Osteocyte (in vitro differentiated cells): ENCODE measurements at places on chromosomes 3 and 15. TPM values are rescaled to one million over a fixed set of nuclear protein-coding genes. Genes with fewer than 3 reads are reported as not detected.

The RNF13 gene
- 45.1 and 61.4 TPM in 2 replicates for total RNA-seq

The ADGRG7 gene
- total RNA-seq = not detected in 2 replicates

The P2RY14 gene
- not detected in 2 replicates for total RNA-seq

GRCh38 chr15:63615935-63616334 is 18.7 kb downstream of the FBXL22 start:
- no peak for DNase-seq
- H3K4me1 ChIP-seq = peaks cover 8% of the 10 kb centered on the region
- H3K36me3 ChIP-seq = peaks cover 29% of the 10 kb centered on the region
- no peak overlapping the region for H3K4me3 ChIP-seq
- no peak overlapping the region for H3K27ac ChIP-seq
- H3K27me3 ChIP-seq = no peaks in the 10 kb centered on the region

DNA sequence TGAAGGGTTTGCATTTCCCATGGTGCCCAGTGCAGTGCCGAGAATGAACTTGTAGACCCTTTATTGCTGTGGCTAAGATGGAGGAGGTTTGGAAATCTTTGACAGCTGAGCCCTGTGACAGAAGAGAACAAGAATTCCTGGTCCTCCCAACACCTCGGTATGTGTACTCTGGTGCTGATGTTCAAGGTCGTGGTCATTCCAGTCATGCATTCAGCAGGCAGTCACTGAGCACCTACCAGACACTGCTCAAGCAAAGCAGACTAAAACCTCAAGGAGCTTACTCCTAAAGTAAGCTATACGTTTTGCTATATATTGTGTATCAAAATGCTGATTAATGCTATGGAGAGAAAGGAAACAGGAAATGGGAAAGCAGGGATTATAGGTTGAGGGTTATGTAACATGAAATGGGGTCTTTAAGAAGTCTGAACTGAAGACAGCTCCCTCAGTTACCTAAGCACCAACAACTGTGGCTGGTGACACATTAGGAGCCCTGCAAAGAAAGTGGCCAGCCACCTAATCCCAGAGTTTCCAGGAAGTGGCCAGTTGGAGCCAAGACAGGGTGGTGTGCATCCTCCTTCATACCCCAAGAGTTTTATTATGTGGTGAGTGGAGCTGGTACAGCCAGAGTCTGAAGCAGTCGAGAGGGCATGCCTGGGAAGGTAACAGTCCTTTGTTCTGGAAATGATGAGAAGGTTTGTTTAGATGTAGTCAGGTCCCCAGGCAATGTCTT is 65.0 kb downstream of the CCNL1 start:
- no peaks in the 10 kb centered on the region for H3K27me3 ChIP-seq
- no peak overlapping the region for H3K27ac ChIP-seq
- H3K36me3 ChIP-seq = no peaks in the 10 kb centered on the region
- no peak for DNase-seq
- H3K4me1 ChIP-seq = peaks cover 7% of the 10 kb centered on the region
- H3K4me3 ChIP-seq = no peak overlapping the region

DNA sequence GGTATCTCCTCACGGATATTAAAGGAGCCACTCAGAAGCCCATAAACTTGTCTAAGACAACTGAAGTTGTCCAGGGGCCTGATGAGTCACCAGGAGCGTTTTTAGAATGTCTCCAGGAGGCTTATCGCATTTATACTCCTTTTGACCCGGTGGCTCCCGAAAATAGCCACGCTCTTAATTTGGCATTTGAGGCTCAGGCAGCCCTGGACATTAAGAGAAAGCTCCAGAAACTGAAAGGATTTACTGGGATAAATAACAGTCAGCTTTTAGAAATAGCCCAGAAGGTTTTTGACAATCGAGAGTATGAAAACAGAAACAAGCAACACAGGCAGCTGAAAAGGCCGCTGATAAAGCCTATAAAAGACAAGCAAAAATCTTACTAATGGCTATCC is 4.1 kb downstream of the DET1 start:
- no peaks in the 10 kb centered on the region for H3K27me3 ChIP-seq
- H3K4me3 ChIP-seq = no peak overlapping the region
- H3K4me1 ChIP-seq = peaks cover 10% of the 10 kb centered on the region
- no peak for DNase-seq
- H3K27ac ChIP-seq = no peak overlapping the region

- no peaks in the 10 kb centered on the region for H3K27me3 ChIP-seq
- no peak overlapping the region for H3K27ac ChIP-seq
- H3K36me3 ChIP-seq = no peaks in the 10 kb centered on the region
- peaks cover 15% of the 10 kb centered on the region for H3K4me1 ChIP-seq
These were observed 250.7 kb upstream of the TBL1XR1 start for GRCh38 chr3:177447938-177448337.

- H3K27me3 ChIP-seq = no peaks in the 10 kb centered on the region
- H3K27ac ChIP-seq = no peak overlapping the region
- H3K36me3 ChIP-seq = no peaks in the 10 kb centered on the region
- no peak overlapping the region for H3K4me3 ChIP-seq
These were observed 152.4 kb downstream of the AGBL1 start for GRCh38 chr15:86231864-86232721.

The IL17RB gene
- 0.24 and 0.54 TPM in 2 replicates for total RNA-seq

The MLH1 gene
- 31.2 and 35.6 TPM in 2 replicates for total RNA-seq

DNA sequence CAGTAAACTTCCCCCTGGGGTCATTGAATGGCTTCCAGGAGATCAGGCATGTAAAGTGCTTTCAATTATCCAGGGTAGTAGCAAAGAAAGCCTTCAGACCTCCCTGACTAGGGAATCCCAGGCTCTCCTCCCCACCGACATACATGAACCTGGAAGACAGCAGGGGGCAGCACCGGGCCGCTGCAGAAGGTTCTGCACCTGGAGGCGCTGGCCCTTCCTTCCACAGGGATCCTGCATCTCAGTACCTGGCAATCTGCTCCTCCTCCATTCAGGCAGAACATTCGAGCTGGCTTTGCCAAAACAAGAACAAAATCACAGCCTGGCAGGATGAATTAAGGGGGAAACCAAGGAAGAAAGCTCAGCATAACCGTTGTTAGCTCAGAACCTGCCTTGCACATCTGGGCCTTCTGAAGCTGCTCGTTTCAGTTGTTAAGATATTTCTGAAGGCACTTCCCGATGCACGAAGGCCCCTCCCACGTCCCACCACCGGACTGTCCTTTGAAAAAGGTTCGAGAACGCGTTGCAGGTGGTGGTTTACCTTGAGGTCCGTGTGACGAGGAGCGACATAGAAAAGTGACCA is 237.7 kb downstream of the SLCO3A1 start:
- peaks cover 12% of the 10 kb centered on the region for H3K27me3 ChIP-seq
- DNase-seq = no peak
- no peak overlapping the region for H3K27ac ChIP-seq
- H3K4me1 ChIP-seq = no peaks in the 10 kb centered on the region
- no peaks in the 10 kb centered on the region for H3K36me3 ChIP-seq

- no peak for DNase-seq
- peaks cover 19% of the 10 kb centered on the region for H3K4me1 ChIP-seq
- H3K27ac ChIP-seq = peak overlapping the region; percentile 3
These were observed 110.3 kb downstream of the CYP19A1 start for GRCh38 chr15:51227940-51228732.

The JMJD7 gene
- total RNA-seq = 9.1 and 14.0 TPM in 2 replicates

- H3K4me3 ChIP-seq = no peak overlapping the region
- peaks cover 25% of the 10 kb centered on the region for H3K27me3 ChIP-seq
- DNase-seq = no peak
- no peaks in the 10 kb centered on the region for H3K36me3 ChIP-seq
These were observed 28.0 kb upstream of the CCDC174 start for GRCh38 chr3:14623569-14624051.

DNA sequence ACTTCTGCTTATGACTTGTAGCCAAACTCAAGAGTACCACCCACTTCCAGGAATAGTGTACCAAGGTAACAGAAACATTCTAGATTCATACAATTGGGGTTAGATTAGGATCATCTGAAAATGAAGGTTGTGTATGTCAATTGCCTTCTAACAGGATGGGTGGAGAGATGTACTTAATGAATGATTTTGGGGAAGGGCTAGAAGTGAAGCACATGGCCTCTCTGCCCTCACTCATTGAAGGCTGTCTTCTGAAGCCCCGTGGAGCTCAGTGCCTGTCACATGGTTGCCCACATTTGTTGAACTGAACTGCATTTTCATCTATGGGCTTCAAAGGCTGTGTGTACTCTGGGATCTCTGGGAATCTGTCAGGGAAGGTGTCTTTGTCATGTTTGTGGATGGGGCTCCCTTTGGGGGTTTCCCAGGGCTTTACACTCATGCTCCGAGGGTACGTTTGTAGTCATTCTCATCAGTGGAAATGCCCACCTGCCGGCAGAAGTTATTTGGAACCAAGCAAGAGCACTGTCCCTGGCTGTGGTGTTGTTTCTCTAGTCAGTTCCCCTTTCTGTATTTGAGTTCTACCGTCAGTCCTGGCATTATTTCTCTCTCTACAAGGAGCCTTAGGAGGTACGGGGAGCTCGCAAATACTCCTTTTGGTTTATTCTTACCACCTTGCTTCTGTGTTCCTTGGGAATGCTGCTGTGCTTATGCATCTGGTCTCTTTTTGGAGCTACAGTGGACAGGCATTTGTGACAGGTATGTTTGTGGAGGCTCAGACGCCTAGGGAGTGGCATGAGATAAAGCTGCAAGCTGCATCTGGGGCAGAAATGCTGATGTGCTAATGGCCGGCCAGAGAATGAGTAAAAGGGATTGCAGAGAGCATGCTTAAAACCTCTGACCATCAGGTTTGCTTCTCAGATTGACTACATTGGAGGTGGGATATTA is 22.4 kb downstream of the CD86 start:
- no peak for DNase-seq
- no peak overlapping the region for H3K27ac ChIP-seq
- H3K4me1 ChIP-seq = no peaks in the 10 kb centered on the region
- H3K27me3 ChIP-seq = no peaks in the 10 kb centered on the region

DNA sequence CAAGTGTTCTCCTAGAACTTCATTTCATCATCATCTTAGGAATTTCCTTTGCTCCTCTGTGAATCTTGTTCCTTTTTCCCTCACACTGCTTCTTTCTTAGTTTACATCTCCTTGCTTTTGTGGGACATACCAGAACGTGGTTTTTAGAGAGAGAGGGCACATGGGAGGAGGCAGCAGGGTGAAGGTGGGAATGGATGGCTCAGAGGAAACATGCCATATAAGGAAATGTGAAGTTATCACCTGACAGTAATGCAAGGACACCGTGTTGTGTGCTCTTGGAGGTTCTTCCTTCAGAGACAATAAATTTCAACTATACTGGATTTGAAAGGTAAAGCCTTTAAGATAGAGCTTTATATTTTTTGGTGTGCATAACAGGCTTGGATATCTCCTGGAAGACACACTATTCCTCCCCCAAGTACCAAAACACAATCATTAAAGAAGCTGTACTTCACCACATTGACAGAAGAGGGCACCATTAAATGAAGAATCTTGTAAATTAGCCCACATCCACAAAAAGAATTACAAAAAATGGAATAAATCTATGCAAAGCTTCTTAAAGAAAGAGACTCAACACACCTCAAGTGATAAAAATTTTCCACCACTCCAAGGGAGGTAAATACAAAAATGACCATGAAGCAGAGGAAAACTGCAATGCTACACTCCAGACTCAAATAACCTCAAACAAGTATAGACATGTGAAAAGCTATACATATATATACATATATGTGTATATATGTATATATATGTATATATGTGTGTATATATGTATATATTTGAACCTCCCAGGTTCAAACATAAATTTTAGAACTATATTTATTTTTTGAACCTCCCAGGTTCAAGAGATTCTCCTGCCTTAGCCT is 26.1 kb downstream of the RPL39L start:
- peaks cover 2% of the 10 kb centered on the region for H3K36me3 ChIP-seq
- no peak overlapping the region for H3K27ac ChIP-seq
- H3K4me3 ChIP-seq = no peak overlapping the region
- no peaks in the 10 kb centered on the region for H3K4me1 ChIP-seq
- no peaks in the 10 kb centered on the region for H3K27me3 ChIP-seq
- DNase-seq = no peak

The ARRDC4 gene
- 14.9 and 15.3 TPM in 2 replicates for total RNA-seq

GRCh38 chr3:160417311-160417710 is 17.9 kb downstream of the SMC4 start:
- no peak for DNase-seq
- H3K36me3 ChIP-seq = peaks cover 31% of the 10 kb centered on the region
- H3K27ac ChIP-seq = peak overlapping the region; percentile 35
- no peak overlapping the region for H3K4me3 ChIP-seq

The TNFSF10 gene
- not detected in 2 replicates for total RNA-seq

DNA sequence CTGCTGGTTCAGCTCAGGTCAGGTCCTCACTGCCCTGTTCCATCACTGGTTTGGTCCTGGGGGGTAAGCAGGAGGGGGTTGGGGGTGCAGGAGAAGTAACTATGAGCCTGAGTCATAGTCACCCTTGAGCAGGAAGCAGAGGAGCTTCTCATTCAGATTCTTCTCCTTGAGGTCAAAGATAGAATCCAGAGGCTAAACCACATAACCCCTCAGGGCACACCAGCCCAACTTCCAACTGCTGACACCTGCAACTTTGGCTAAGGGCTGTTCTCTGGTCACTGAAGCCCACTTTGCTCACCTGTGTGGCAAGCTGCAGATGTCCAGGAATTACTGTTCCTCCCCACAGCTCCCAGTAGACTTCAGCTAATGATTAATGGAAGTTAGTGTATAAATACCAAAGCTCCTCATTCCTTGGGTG is 48.8 kb upstream of the LRRFIP2 start:
- no peak overlapping the region for H3K4me3 ChIP-seq
- no peaks in the 10 kb centered on the region for H3K36me3 ChIP-seq
- H3K27me3 ChIP-seq = peaks cover 17% of the 10 kb centered on the region
- peaks cover 6% of the 10 kb centered on the region for H3K4me1 ChIP-seq

- H3K4me3 ChIP-seq = no peak overlapping the region
- H3K4me1 ChIP-seq = peaks cover 52% of the 10 kb centered on the region
- DNase-seq = no peak
- H3K27me3 ChIP-seq = no peaks in the 10 kb centered on the region
These were observed 37.0 kb downstream of the ZNF710 start for GRCh38 chr15:90037961-90038631.

GRCh38 chr3:41972802-41973201 is 10.9 kb upstream of the ULK4 start:
- H3K27ac ChIP-seq = no peak overlapping the region
- H3K4me3 ChIP-seq = no peak overlapping the region
- no peaks in the 10 kb centered on the region for H3K36me3 ChIP-seq
- H3K4me1 ChIP-seq = no peaks in the 10 kb centered on the region
- DNase-seq = no peak
- peaks cover 31% of the 10 kb centered on the region for H3K27me3 ChIP-seq

- H3K27me3 ChIP-seq = no peaks in the 10 kb centered on the region
- peak; percentile 63 for DNase-seq
- H3K27ac ChIP-seq = no peak overlapping the region
- no peaks in the 10 kb centered on the region for H3K4me1 ChIP-seq
These were observed 27.7 kb downstream of the CHDH start for GRCh38 chr3:53818221-53819162.

DNA sequence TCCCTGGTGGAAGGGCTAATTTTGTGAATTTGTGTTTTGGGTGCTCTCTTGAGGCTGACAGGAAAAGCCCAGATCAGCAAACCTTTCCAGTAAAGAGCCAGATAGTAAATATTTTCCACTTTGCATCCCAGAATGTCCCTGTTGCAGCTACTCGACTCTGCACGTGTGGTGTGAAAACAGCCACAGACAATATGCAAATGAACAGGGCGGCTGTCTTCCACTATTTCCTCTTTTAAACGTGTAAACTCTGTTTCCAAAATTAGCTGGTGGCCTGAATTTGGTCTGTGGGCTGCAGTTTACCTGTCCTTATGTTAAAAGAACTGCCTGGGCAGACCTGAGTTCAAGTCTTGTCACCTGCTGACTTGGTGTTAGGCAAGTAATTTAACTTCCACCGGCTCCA is 202.7 kb downstream of the EDEM1 start:
- no peak overlapping the region for H3K4me3 ChIP-seq
- no peak for DNase-seq
- no peak overlapping the region for H3K27ac ChIP-seq
- no peaks in the 10 kb centered on the region for H3K36me3 ChIP-seq

The FOXL2 gene
- total RNA-seq = 0.21 and 0.24 TPM in 2 replicates
